Germinal center (tissue), 1 donor: ENCODE measurements at places on chromosomes 1 and 21.
A peak's percentile ranks its signal among the peaks of the same experiment; 100 is the strongest.

- DNase-seq, result no peak
Measured at GRCh38 chr1:160050619-160051018, 18.8 kb upstream of the PIGM start.

DNA sequence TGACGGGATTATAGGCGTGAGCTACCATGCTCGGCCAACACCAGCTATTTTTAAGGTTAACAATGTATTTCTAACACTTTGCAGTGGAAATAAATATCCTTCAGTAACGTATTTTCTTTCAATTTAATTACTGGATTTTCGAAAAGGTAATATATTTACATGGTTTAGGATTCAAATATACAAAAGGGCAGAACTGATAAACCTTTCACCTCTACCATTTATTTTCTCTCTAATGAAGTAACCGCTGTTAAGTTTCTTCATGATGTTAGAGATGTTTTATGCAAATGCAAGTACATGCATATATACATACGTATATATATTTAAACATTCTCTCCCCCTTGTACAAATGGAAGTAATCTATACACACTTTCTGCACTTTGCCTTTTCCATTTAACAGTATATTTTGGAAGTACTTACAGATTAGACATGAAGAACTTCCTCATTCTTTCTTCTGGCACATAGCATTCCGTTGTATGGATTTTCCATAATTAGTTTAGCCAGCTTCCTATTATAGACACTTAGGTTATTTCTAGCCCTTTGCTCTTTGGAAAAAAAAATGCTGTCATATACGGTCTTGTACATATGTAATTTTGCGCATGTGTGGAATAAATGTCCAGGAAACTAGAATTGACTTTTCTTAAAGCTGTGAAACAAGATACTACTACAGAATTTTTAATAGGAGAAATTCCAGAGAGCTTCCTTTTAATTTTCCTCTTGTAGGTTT, 14.9 kb upstream of the HJV start:
- DNase-seq, result peak; percentile 9

DNA sequence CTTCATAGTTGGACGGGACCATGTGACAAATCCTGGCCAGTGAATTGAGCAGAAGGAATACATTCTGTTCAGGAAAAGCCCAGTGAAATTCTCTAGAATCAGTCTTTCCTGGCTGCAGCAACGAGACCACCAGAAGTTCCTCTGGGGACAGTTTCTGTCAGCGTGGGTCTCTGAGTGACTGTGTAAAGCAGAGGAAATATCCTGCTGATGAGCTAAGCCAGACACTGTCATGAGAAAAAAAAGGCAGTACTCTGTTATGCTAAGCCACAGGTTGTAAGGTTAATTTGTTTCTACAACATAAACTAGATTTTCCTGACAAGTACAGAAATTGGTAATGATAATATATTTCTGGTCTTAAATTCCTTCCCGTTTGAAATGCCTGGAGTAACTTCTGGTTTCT, 664.4 kb downstream of the LMO4 start:
- no peak for DNase-seq

DNA sequence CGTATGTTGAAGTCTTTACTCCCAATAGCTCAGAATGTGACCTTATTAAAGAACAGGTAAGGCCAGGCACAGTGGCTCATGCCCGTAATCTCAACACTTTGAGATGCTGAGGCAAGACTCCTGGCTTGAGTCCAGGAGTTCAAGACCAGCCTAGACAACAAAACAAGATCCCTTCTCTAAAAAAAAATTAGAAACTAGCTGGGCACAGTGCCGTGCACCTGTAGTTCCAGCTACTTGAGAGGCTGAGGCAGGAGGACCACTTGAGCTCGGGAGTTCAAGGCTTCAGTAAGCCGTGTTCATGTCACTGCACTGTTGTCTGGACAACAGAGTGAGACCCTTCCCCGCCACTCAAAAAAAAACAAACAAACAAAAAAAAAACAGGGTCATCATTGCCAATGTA, 171.3 kb downstream of the RERE start:
- DNase-seq, result no peak

- no peak for DNase-seq
Measured at GRCh38 chr21:25735646-25736597, 1.1 kb downstream of the GABPA start.

GRCh38 chr1:107048241-107048640, 8.2 kb upstream of the PRMT6 start:
- DNase-seq, result no peak

GRCh38 chr1:2470290-2471158, 5.6 kb upstream of the PLCH2 start:
- no peak for DNase-seq

DNA sequence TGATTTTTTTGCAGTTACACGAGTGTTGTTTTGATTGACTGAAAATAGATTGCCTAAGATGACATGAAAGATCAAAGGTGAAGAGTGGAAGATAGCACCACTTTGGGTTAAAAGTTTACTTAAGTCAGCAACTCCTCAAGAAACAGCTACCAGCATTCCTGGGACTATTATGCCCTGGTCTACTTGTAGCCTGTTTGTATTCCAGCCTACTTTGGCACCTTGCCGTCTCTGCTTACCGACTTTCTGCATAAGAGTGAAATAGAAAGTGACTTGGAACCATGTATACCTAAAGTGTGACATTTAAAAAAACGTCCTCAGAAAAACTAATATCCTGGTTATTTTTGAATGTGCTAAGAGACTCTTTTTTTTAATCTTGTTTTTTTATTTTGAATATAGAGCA, 631.5 kb upstream of the PTBP2 start:
- no peak for DNase-seq

- DNase-seq, result no peak
Measured at GRCh38 chr1:82197606-82198005, 396.9 kb downstream of the ADGRL2 start.

- DNase-seq, result no peak
Measured at GRCh38 chr1:157497987-157498735, 54.2 kb downstream of the FCRL5 start.

DNA sequence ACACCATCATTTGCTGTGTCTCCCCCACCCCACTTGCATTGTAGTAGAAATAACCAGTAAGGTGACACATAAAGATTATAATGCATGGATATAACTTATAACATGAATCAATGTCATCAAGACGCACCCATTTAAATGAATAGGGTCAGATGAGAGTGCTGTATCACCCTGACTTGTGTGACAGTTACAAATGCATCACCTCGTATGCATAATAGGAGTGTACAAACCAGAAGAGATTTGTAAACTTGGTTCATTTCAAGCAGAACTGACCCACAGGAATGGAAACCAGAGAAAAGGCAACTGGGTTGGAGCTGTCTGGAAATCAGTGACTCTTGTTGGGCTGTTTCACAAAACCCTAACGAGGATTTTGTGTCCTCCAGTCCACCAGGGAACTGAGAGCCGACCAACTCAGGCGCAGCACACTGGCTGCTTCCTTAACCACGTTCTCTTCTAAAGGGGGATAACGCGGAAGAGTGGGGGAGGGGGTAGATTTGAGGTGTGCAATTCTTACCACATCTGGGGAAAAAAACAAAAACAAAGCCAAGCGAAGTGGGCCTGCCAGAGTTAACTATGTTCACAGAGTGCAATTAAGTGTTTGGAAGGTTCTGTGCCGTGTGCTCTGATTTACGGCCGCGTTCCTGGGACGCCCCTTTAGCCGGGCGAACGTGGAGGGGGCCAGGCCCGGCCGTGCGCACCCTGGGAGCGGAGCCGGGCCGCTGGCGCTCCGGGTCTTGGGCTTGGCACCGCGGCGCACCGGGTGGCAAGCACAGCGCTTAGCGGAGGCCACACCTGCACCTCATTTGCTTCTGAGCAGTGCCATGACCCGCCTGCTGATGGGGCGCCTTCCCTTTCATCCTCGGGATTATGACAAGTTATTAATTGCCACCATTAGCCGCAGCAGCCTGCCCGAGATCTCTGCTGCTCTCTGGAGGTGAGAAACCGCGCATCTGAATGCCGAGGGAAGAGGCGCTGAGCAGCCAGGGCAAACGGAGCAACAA, 248.8 kb upstream of the FOXD3 start:
- DNase-seq, result peak; percentile 7

GRCh38 chr1:32612189-32612881, 38.0 kb downstream of the ZBTB8OS start:
- DNase-seq, result peak; percentile 70

DNA sequence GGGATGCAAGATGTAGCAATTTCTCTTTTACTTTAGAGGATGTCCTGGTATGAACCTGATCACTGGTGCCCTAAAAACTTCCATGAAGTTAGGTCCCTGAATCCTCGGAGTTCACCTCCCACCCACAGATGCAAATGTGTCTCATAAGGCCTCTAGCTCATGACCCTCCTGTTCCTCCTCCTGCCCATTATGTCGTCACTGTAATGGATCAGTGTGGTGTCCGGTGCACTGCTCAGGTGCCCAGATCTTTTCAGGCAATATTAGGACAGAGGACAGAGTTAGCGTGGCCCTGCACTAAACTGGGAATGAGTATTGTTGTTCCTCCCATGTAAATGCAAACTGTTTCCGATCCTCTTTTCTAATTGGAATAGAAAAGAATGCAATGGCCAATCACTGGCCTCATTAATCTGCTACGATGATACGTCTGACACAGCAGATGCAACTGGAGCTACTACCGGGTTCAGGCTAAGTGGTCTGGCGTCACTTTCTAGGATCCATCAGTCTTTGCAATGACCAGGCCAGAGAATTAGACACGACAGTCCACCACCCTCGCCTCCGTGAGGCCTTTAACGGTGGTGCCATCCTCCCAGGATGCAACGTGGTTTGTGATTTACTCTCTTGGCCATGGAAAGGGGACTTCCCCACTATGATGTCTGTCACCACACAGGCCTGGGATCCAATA, 3.4 kb upstream of the COL6A2 start:
- DNase-seq, result no peak

DNA sequence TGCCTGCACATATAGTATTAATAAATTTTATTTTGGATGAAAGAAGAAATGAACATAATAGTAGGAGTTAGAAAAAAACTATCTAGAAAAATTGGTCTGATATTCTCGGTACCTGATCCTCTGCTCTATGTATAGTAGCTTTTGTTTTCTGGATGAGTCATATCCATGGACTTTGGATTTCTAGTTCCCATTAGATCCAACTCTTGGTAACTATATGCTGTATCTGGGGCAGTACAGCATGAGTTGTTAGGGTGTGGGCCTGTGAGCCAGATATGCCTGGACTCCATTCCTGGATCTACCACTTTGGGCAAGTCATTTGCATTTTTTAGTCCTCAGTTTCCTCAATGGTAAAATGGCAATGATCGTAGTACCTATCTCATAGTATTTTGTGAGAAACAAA, 372.2 kb upstream of the PKN2 start:
- no peak for DNase-seq

DNA sequence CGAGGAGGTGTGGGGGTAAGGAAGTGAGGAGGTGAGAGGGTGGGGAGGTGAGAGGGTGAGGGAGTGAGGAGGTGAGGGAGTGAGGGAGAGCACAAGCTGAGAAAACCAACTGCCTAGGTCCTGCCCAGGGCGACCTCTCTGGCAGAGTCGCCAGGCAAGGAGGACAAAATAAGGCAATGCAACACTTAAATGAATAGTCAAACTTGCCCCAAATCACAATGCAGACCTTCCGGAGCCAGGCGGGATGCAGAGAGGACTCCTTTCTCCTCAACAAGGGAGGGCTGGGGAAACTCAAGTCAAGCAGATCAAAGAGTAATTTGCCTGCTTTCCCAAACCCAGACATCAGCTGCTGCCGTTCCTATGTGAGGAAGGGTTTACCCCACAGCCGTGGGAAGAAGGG, 86.0 kb downstream of the CCDC185 start:
- no peak for DNase-seq

DNA sequence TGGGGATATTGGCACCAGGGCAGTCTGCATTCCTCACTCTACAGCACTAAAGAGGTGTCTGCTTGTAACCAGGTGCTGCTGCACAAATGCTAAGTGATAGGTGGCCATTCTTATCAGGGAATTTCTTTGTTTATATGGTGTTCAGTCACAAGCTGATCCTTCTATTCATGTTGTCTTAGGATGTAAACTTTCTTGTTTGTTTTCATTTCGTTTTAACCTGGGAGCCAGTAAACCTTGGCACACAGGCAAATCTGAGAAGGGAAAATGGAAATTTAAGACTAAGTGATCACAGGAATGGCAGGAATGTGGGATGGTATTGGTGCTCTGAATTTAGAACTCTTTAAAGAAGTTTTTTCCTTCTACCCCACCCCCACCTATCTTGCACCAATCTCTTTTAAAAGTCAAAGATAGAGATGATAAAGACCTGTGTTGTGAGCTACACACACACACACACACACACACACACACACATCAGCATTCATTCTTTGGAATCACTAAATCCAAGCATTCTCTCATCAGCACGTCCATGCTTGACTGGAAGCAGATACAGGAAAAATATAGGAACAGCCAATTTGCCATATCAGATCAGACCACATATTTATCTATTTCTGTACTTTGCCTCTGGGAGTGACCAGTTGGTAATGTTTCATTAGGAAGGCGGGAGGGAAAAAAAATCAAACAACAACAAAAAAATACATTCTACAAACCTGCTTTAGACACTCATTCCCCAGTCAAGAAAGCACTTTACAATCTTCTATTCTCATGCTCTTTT, 451.4 kb upstream of the ADGRL2 start:
- DNase-seq, result no peak

- no peak for DNase-seq
Measured at GRCh38 chr1:215603319-215603718, 36.2 kb downstream of the KCTD3 start.

DNA sequence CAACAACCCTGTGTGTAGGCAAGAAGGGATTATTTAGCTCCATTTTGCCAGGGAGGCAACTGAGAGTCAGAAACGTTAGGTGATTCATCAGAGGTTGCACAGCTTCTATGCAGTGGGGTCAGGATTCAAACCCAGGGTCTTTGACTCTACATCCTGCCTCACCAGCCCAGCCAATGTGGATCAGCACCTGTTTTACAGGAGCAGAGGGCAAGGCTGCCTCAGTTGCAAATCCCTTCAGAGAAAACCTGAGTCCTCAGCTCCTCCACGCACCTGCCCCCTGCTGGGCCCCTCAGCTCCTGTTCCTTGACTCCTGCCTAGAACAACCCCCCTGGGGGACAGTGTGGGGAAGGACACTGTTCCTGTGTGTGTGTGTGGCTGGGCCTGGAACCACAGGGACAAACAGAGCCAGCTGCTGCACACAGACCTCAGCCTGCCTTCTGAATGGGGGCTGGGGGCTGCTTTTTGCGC, 61.6 kb downstream of the LRRN2 start:
- DNase-seq, result peak; percentile 16

DNA sequence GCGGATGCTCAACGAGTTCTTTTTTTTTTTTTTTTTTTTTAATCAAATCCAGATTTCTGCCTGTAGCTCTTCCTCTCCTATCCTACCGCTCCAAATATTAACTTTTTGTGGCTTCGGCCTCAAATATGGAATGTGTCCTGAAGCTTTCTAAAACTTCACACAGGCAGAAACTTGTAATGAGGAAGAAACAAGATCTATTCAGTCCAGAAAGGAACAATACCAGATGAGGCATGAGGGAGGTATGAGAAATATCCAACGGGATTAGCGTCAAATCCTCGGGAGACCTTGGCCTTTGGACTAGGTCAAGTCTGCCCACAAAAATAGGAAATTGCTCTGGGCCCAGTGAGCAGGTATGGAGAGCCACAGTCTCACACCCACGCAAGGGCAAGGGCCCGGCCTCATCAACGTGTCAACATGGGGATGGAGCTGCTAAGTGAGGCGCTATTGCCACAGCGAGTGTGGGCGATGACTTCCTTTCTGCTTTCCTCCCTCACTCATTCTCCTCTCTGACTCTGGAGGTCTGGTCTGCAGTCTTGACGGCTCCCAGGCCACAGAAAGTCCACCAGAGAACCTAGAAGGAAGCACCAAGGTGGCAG, 66.6 kb downstream of the BCAR3 start:
- DNase-seq, result no peak
